ENCODE measurements at places on chromosomes 5 and 9.

DNA sequence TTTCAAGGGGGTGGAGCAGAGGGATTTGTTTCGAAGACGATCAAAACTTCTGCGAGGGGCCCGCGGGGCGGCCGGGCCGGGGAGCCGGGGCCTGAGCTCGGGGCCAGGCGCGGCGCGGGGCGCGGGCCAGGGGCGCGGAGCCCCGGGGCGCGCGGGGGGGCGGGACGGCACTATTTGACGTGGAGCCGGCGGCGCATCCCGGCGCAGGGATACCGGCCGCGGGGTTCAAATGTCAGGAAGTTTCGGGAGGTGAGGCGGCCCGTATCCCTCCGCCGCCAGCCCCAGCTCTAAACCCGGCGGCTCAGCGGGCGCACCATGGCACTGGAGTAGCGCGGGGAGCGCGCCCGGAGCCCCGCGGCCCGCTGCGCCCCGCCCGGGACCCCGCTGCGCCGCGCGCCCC lies at the start of gene LMX1B:
Gene LMX1B (plus strand): TSS at position 278 of the 400 bp plus-strand sequence. CDS start 522 bp downstream, outside the sequence.
- DNase-seq, result no peak

GRCh38 chr5:135861641-135862040 lies 27.2 kb downstream of the SLC25A48 start:
- DNase-seq, result no peak

GRCh38 chr5:127192836-127193338 lies 97.7 kb upstream of the MEGF10 start:
- no peak for DNase-seq

GRCh38 chr9:136945333-136946227 lies 537 bp downstream of the C8G start:
- no peak for DNase-seq

DNA sequence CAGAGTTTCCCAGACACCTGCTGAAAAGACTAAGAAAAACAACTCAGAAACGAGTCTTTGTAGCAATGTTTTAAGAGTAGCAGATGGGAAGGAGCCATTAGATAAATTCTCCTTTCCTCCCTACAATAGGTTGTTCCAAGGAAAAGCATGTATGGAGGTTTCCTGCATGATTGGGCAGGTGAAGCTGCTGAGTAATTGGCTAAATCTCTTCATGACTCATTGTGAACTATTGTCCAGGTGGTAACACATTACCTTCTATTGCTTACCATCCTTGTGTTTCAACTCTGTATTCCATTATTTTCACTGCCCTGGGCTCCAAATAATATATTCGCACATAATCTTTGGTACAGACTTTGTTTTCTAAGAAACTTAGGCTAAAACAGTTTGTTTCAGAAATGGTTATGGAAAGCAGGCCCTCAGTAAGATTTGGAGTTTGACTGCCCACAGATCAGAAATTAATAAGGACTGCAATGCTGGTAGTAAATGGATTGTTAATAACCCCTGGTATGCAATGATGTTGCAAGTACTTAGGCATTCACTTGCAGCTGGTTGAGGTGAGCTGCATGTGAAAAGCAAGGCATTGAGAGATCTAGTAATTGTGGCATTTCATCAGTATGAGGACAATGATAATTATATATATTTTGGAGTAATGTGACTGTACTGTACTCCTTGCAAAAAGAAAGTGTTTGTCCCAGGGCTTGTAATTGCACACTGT lies 281.4 kb upstream of the VLDLR start:
- no peak for DNase-seq

DNA sequence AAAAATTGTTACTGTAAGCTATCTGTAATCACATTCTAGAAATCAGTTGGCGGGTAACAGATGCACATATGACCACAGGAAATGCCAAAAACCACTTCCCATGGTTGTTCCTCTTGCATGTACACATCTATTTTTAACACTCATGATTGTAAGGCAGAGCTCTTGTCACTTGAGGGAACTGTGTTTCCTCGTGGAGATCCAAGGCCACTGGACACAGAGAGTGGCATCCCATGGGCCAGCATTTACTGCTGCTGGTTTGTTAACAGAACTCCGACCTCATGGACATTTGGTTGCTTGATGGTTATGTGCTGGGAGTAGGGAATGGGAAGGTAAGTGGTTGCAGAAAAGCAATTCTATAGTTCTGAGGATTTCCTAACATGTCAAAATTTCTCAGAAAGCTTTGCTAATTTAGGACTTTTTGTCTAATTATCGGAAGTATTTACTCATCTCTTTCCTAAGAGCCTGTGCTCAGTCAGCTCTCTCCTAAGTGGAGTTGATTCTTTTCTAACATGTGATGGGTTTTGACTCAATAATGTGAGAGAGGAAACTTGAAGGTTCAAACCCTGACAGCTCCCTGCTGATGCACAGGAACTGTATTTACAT lies 202.0 kb upstream of the NR3C1 start:
- DNase-seq, result no peak

DNA sequence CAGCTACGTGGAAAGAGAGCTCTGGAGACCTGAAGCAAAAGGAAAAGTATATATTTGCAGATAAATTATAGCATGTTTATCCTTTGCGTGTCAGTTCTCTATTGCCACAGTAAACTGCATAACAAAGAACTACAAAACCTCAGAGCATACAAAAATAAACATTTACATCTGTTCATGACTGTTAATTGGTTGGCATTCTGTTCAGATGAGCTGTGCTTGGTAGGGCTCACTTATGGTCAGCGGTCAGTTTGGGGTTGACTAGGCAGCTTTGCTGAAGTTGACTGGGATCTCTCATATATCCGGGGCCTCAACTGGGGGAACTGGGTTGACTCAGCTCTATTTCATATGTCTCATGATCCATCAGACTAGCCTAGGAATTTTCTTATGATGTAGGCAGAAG lies 257.7 kb downstream of the TLE1 start:
- no peak for DNase-seq

DNA sequence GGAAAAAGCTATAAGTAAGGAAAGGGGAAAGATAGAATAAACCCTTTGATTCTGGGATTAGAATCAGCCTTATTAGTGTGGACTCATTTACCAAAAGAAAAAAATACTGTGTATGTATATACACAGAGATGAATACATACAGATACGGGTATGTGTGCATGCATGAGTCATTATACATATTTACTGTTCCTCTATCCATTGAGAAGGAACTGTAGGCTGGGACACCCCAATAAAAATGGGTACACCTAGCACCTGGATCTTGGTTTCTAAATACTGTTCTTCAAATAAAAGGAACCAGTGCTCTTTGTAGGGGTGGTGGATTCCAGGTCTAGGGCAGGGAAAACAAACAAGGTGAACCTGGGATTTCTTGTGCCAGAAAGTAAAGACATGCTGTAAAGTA lies 48.3 kb downstream of the WHRN start:
- DNase-seq, result no peak

DNA sequence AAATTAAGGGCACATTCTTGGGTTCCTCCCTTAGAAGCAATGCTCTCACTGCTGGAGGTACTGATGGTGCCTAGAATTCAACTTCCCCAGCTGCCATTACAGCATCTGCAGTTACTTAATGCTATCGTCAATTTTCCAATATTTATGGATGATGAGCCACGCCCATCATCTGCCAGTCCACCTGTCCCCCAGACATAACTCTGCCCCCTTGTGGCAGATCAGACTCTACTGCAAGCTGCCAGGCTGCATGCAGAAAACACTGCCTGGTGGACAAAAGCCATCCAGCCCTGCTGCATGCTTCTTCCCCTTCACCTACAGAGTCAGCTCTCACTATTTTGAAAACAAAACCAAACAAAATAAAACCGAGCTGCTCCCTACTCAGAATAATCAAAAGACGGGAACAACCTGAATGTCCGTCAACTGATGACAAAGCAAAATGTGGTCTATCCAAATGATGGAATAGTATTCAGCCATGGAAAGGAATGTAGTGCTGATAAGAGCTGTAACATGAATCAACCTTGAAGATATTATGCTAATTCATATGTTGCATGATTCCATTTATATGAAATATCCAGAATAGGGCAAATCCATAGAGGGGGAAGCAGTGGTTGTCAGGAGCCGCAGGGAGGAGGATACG lies 66.4 kb downstream of the RETREG1 start:
- peak; percentile 38 for DNase-seq

DNA sequence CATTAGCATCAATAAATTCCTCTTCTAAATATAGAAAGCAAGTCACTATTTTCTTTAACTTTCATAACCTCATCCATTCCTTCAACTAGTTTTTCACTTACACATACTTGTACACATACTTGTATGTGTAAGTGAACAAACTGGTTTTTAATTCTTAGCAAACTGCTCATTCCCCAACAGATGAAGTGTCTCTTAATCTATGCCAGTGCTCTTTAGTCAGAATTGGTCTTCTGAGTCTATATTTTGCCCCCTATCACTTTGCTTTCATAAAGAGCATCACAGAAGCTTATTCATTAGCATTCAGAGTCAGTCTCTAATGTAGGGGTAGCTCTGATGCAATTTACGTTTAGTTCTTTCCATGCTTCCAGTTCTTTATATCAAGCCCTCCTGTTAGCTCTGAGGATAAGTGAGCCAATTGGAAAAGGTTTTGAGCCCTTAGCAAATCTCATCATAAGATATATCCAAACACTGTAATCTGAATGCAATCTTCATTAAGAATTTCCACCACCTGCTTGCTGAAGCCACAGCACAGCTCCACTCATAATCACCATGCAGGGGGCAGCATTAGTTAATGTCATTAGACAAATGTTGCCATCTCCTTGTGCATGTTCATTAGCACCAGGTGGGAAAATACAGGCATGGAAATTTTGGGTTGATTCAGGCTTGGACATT lies 178.5 kb upstream of the SLC24A2 start:
- no peak for DNase-seq

DNA sequence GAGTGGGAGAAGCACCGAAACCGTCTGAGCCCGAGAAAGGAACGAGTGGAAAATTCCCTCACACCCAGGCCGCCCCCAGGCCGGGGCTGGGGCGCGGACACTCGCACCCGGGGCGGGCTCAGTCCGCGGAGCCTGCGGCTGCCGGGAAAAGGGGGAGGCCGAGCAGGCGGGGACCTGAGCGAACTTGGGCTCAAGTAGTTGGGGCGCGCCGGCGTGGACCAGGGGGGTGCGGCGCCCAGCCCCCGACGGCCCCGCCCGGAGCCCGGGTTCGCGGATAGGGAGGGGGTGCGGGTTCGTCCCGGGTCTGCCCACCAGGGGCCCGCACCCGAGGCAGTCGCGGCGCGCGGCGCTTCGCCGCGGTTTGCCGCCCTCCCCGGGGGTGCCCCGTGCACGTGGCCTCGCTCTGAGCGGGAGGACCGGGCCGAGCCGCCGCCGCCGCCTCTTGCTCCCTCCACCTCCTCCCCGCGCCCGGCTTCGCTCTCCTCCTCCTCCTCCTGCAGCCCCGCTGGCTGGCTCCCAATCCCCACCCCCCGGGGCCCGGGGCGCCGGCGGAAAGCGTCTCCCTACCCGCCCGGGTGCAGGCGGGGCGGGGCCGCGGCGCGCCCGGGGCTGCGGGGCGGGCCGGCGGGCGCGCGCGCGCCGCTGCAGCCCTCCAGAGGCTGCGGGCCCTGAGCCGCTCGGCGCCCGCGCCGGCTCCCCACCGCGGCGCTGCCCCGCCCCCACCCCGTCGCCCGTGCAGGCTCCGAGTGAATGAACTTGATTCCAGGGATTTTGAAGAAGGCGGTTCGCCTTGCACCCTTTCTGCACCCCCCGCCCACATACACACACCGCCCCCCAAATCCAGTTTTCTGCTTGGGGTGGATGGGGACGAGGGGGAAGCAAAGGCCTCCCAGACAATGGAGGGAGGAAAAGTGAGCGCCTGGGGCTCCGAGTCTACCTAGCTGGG lies 1.3 kb upstream of the NFIB start:
- DNase-seq, result peak; percentile 28

DNA sequence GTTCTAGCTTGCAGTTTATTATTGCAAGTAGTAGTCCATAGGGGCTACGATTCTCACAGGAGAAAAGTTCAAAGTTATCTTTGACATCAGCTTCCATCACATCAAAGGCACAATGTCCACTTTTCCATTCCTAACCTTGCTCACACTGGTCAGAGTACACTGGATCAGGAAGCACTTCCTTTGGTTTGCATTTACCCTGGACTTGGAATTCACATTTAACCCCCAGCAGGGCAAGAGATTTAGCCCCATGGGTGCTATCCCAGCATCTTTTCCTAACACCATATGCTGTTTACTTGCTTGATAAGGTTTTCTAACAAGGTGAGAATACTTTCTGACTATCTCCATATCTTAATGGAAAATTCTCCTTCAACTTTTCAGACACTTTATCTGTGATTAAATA lies 55.6 kb upstream of the ASTN2 start:
- DNase-seq, result no peak

DNA sequence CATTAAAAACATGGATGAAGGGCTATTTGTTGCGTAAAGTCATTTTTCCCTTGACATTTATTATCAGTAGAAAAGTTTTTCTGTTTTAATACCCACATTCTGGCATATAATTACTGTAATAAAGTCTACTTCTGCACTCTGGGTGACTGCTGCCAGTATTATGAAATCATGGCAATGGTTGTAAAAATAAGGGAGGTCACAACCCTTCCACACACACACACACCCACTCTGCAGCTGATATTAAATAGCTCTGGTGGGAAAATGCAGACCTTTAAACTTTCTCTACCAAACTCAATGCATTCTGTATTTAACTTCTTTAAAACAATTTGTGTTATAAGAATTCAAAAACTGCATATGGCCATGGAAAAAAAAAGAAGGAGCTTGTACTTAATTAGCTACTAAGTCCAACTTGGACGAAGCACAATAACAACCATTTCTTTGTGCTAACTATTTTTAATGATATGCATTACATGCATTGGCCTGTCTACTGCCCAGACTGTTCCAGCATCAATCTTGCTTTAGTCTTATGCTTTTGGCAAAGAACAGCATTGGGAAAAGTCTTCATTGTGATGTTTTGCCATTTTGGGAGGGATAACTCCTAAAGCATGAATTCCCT lies 137.6 kb upstream of the MAP3K1 start:
- DNase-seq, result no peak

- no peak for DNase-seq
These were observed 67.2 kb downstream of the ANKRD31 start for GRCh38 chr5:75169516-75169915.

- DNase-seq, result peak; percentile 65
These were observed 97.4 kb downstream of the OSTF1 start for GRCh38 chr9:75185585-75186170.

GRCh38 chr5:37769108-37769507 lies 70.7 kb downstream of the GDNF start:
- no peak for DNase-seq

GRCh38 chr5:103745353-103746065 lies 182.9 kb upstream of the NUDT12 start:
- DNase-seq, result no peak

- peak; percentile 43 for DNase-seq
These were observed 25.1 kb downstream of the NANS start for GRCh38 chr9:98081477-98082219.

DNA sequence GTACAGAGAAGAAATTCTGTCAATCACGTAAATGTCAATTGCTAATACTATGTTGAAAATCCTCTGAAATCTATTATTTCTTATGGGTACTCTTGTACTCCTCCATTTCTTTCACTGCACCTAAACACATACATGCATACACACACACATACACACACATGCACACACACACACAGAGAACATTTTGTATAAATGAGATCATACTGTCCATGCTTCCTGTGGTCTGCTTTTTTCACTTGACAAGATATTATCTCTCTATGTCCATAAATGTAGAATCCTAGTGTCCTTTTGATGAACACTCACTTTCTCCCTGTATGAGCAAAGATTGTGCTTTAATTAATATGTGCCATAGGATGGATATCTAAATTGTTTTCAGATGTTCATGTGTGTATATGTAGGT lies 32.7 kb upstream of the TLR4 start:
- DNase-seq, result no peak

GRCh38 chr9:100112677-100113336 lies 13.8 kb downstream of the INVS start:
- no peak for DNase-seq

All from stimulated activated CD4-positive, alpha-beta T cell treated with anti-CD3 and anti-CD28 coated beads, Interleukin-2, amount 100 ng/mL, for 24 hours (primary cell).